ENCODE measurements at places on chromosomes 13 and 19. TPM values are rescaled to one million over a fixed set of nuclear protein-coding genes. Genes with fewer than 3 reads are reported as not detected.

The KISS1R gene
- polyA plus RNA-seq: 0.25 TPM

The GSX1 gene
- not detected for polyA plus RNA-seq

GRCh38 chr19:36837176-36837905 lies 846 bp downstream of the ZNF790 start:
- peak; percentile 26 for DNase-seq

GRCh38 chr19:52660981-52661380 lies 22.8 kb upstream of the ZNF83 start:
- DNase-seq: no peak

- DNase-seq: no peak
Observed at GRCh38 chr19:925087-925525, 729 bp upstream of the ARID3A start.

GRCh38 chr19:17599780-17600179 lies 44.3 kb downstream of the COLGALT1 start:
- no peak for DNase-seq

The RBM26 gene
- 104 TPM for polyA plus RNA-seq

DNA sequence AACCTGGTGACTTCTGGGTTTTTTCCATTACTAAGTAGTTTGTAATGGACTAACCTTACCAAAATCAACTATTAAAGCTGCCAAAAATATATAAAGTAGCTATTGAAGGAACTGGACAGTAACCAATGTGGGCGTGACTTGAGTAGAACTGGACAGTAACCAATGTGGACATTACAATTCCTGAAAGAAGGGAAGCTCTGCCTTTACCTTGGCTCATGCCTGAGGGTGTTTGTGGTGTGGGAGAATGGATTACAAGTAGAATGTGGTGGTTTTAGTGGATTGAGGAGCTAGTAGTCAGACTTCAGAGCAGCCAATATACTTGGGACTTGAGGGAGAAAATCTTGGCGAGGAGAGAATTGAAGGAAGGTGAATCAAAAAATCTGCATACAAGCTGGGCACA lies 17.5 kb downstream of the LRRC63 start:
- no peak for DNase-seq

DNA sequence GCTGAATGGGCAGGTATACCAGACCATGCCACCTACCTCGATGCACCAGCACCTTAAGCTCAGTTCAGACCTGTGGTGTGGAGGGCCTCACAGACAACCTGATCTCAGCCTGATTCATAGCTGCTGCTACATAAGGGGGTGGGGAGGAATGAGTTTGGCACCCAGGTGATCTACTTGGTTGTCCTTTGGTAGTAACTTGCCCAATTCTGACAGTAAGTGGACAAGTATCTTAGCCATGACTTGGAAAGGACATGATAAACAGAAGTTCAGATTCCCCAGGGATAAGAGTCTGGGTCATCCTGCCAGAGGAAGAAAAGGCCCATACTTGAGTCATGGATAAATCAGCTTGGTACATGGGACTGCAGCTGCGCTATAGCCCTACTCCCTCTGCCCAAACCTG lies 28.4 kb upstream of the SOHLH2 start:
- no peak for DNase-seq

The SLITRK1 gene
- 0.18 TPM for polyA plus RNA-seq

DNA sequence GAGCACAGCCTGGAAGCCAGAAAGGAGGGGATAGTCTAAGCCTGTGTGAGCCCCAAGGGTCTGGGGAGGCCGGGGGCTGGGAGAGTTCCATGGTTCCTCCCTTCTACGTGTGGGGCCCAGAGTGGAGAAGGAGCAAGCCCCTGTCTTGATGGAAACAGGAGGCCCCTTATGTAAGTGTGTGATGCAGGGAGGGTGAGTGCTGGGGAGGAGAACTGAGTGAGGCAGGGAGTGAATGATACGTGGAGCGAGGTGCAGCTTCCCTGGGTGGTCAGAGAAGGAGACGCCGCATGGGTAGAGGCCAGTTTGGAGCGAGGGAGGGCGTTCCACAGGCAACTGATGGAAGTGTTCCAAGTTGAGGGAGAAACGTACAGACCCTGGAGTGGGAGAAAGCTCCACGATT lies 16.0 kb downstream of the MAG start:
- no peak for DNase-seq

GRCh38 chr19:45340232-45340898 lies at the start of gene KLC3:
TSS of gene KLC3 (plus strand) at chr19:45340750. CDS start at chr19:45345542, 4,792 bp downstream.
- DNase-seq: no peak

- no peak for DNase-seq
Observed at GRCh38 chr19:28067882-28068281, 1145.1 kb downstream of the UQCRFS1 start.

DNA sequence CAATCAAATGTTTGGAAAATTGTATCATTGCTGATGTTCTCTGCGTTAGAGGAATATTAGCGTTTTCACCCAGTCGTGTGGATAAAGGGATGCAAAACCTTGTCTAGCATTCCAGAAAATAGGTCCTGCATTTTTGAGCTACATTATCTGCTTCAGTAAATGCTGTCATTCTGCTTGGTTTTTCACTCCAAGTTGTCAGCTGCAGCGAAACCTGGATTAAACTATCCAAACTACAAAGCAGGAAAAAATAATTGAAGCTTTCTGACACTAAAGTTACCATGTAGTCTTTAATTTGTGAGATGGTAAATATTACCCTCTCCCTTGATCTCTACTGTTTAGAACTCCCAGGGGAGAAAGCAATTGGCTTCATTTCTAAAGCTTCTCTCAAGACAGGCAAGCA lies 1795.5 kb upstream of the PRR20A start:
- DNase-seq: no peak

DNA sequence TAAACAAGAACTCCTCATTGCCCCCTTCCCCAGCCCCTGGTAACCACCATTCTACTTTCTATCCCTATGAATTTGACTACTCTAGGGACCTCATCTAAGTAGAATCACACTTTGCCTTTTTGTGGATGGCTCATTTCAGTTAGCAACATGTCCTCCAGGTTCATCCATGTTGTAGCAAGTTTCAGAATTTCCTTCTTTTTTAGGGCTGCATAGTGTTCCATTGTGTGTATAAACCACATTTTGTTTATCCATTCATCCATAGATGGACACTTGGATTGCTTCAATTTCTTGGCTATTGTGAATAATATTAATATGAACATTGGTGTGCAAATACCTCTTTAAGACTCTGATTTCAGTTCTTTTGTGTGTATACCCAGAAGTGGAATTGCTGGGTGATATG lies 4.8 kb upstream of the DHRS12 start:
- no peak for DNase-seq

DNA sequence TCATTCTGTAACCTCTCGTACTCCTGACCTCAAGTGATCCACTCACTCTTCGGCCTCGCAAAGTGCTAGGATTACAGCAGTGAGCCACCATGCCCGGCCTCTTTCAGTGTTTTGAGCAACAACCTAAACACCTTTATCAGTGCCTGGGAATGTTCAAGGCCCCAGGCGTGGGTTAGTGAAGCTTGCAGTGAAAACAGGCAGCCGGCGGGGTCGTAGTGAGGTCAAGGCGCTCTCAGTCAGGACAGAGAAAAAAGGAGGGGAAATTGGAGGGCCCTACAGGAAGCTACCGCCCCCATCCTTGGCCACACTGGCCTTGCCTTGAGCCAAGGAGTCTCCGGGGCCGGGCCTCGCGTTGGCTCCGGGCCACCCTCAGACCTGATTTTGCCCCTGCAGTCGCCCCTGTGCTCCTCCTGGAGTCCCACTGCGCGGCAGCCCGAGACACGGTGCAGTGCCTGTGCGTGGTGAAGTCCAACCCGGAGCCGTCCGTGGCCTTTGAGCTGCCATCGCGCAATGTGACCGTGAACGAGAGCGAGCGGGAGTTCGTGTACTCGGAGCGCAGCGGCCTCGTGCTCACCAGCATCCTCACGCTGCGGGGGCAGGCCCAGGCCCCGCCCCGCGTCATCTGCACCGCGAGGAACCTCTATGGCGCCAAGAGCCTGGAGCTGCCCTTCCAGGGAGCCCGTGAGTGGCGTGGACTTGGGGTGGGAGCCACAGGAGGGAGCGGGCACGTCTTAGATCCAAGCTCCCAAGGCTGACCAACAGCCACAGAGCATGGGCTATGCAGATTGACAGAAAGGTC lies 17.7 kb downstream of the MAG start:
- DNase-seq: peak; percentile 80

DNA sequence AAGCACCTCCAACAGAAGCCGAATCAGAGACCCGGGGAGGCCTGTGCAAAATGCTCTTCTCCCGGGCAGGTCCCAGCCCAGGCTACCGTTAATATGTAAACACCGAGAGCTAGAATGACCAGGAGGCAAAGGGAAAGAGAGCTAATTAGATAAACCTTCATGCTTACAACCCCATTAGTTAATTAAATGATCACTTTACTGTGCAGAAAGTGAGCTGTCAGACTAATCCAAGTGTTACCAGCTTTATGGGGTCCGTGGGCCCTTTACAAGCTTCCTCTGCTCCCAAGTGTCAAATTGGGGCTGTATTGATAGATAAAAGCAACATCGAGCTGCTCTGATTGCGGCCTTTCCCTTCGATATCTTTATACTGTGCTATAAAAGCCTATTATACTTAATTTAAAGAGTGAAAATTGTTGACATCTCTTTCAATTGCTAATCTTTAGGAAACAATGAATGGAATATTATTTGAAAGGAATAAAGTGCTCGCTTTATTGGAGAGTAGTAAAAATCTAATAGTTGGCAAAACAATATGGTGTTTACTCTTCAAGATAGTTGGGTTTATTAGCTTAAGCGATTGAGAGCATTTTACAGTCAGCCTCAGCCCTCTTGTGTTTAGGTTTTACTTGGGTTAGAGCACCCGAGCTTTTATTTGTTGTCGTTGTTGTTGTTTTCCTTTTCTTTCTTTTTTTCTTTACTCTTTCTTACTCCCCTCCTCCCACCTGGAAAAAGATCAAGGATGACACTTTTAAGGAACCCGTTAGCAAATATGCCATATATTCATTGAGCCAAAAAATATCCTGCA lies 189.3 kb upstream of the GPR12 start:
- no peak for DNase-seq

- DNase-seq: peak; percentile 46
Observed at GRCh38 chr13:73870970-73871935, 263.0 kb downstream of the KLF12 start.

GRCh38 chr19:37506387-37507166 lies at the start of gene ZNF793:
TSS of gene ZNF793 (plus strand) at chr19:37506939. CDS start at chr19:37523440, 16,501 bp downstream.
- DNase-seq: peak; percentile 90

DNA sequence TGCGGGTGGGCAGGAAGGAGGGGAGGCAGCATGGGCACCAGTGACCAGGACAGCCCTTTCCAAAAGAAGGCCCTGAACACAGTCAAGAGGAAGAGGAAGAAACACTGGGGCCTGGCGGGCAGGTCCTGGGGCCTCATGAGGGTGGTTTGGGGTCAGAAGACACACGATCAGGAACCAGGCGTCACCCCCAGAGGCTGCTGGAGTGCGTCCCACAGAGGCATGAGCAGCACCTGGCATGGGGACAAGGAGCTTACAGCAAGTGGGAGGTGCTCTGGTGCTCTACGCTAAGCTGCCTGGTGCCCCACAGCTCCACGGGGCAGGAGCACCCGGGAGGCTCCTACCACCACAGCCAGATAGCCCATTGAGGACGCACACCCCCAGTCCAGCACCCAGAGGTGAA lies 20.0 kb downstream of the ELL start:
- no peak for DNase-seq

The ZNF132 gene
- polyA plus RNA-seq: 16.7 TPM

The NCR1 gene
- 0.37 TPM for polyA plus RNA-seq

GRCh38 chr13:30204564-30204963 lies 102.8 kb downstream of the KATNAL1 start:
- DNase-seq: no peak

DNA sequence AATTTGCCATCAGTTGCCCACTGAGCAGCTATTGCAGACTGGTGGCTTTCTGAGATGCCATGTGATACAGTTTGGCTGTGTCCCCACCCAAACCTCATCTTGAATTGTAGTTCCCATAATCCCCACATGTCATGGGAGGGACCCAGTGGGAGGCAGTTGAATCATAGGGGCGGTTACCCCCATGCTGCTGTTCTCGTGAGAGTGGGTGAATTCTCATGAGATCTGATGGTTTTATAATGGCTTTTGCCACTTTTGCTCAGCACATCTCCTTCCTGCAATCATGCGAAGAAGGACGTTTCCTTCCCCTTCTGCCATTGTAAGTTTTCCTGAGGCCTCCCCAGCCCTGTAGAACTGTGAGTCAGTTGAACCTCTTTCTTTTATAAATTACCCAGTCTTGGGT lies 34.8 kb upstream of the ANKRD10 start:
- DNase-seq: no peak

DNA sequence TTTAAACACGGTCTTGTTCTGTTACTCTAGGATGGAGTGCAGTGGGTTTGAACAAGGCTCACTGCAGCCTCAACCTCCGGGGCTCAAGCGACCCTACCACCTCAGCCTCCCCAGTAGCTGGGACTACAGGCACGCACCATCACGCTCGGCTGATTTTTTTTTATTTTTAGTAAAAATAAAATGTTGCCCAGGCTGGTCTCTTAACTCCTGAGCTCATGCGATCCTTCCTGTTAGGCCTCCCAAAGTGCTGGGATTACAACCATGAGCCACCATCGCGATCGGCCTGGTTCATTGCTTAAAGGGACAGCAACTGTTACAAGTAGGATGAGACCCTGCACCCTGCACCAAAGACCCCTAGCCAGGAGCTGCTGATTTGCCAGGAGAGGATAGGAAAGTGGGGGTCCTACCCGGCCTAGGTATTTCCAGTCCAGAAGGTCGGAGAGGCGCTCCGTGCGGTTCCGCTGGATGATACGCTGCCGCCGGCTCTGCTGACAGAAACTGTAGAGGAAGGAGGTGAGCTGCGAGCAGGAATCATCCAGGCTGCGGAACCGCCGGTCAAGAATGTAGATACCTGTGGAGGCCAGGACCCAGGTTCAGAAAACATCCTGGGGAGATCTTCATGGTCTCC lies 5.1 kb downstream of the FTL start:
- no peak for DNase-seq

DNA sequence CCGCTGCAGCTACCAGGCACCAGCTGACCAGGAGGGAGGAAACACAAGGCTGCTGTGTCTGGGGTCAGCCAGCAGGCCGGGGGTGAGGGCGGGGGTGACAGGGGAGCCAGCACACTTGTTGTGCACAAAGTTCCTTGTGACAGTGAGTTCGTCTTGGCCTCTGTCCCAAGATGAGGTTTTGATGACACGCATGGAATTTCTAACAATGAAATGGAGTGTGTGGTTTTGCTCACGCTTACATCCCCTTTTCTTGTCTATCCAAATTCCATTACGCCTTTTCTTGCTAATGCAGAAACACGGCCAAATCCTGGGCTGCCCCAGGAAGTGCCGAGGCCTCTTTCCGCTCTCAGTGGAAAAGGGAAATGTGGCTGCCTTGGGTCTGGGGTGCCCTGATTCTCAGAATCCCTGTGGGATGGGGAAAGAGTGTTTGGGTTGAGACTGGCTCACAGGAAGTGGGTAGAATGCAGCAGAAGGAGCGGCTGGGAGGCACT lies 73.8 kb downstream of the GADD45B start:
- DNase-seq: no peak

The ADGRE3 gene
- not detected for polyA plus RNA-seq
